KBM-7 (cell line): ENCODE measurements at places on chromosomes 13 and 19.

- DNase-seq, result no peak
These were observed 710 bp upstream of the BTBD2 start for GRCh38 chr19:2016041-2016807.

DNA sequence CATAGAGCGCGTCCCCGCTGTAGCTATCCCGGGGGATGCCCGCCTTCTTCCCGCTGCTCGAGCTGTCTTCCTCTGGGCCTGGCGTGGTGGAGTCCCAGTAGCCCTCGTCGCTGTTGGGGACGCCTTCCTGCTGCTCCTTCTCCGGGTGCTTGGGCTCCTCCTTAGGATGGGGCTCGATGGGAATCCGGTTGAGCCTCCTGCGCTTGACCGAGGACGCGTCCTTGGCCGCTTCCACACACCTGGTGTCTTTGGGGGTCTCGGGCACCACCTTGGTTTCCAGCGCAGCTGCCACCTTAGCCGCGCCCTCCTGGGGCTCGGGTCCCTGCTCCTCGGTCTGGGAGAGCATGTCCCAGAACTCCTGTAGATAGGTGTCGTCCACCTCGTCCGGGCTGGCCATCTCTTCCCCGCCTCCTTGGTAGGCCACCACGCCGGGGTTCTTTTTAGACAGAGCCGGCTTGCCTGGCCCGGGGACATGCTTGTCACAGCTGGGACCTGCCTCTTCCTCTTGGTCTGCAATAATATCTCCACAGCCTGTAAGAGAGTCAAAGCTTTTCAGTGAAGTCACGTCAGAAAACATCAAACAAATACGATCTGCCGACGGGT is 2.0 kb downstream of the AMER2 start:
- DNase-seq, result no peak

DNA sequence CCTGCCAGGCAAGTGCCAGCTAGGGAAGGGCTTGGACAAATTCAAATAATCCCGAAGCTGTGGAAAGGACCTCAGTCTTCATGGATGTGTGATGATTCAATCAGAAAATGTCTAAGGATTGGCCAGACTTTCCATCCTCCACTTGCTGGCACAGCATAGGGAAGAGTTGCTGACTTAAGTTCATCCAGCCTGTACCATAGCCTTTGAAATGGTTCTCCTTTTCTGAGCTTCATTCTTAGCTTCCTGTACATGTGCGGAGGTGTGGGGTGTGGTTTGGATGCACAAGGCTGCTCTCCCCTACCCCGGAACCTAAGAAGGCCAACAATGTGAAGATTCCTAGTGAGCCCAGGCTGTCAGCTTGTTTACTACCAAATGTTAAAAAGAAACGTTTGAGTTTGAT is 959 bp upstream of the IGFL3 start:
- no peak for DNase-seq

DNA sequence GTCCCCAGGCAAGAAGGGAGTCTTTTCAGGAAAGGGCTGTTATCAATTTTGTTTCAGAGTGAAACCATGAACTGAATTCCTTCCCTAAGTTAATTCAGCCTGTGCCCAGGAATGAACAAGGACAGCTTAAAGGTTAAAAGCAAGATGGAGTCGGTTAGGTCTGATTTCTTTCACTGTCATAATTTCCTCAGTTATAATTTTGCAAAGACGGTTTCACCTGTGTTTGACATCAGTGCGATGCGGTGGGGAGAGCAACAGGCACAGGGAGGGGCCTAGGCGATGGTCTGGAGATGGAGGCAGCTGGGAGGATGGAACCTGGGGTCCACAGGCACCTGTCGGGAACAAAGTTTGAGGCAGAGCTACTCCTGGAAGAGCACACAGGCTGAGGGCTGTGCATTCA is 5.9 kb upstream of the ZNF552 start:
- DNase-seq, result no peak

DNA sequence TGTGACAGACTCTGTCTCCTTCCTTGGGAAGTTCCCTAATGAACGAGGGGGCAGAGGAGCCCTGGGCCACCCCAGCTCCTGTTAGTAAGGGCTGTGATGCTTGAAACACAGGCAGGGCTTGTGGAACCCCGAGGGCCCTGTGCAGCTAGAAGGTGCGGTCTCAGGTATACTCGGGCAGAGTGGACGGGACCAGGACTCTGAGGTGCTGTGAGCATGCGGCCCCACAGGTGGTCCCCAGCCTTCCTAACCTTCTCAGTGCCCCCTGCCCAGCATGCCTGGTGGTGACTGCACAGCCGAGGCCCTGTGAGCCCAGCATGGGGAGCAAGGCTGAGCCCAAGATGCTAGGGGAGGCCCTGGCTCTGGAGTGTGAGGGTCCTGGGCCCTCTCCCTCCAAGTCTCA is 4.0 kb upstream of the SIGLEC8 start:
- DNase-seq, result no peak

DNA sequence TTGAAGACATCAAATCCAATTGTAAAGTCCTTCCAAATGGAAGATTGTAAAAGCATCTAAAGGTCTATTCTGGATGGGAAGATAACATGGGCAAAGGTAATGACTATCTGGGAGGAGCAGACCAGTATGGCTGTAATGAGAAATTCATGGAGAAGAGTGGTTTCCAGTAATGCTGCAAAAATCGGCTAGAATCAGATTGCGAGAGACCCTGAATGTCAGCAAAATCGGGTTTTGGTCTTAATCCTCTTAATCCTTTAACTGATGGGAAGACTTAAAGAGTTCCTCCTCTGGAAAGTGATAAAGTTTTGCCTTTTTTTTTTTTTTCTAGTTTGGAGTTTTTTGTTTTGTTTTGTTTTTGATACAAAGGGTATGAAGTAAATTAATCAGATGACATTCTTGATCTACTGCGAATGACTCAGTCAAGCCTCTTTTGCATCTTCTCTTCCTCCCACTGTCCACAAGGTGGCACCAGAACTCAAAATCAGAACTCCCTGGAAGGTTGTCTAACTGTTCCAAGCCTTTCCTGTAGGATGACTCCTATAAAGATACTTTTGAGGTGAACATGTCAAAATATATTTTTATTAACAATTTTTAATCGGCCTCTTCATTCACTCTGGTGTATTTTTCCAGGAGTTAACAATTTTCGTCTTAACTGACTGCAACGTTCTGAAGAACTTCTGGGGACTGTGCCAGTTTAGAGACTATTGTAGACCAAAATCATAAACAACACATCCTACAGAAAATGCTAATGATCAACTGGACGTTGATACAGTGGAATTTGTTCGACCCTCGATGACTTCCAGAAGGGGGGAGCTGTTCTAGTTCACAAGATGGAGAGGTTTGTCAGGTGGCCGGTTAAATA is 213.3 kb upstream of the MIR17HG start:
- peak; percentile 66 for DNase-seq

GRCh38 chr19:50206191-50206590 is 2.8 kb downstream of the MYH14 start:
- no peak for DNase-seq

DNA sequence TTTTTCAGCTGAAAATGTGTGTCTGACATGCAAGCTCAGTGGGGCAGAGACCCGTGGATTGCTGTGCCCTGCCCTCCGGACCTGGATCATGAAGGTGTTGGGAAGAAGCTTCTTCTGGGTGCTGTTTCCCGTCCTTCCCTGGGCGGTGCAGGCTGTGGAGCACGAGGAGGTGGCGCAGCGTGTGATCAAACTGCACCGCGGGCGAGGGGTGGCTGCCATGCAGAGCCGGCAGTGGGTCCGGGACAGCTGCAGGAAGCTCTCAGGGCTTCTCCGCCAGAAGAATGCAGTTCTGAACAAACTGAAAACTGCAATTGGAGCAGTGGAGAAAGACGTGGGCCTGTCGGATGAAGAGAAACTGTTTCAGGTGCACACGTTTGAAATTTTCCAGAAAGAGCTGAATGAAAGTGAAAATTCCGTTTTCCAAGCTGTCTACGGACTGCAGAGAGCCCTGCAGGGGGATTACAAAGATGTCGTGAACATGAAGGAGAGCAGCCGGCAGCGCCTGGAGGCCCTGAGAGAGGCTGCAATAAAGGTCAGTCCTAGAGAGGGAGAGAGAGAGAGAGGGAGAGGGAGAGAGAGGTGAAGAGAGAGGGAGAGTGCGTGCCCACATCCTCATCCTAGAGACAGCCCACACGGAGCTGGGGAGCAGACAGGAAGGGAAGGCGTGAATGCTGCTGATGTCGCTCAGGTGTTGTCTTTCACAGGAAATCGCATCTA is 5.1 kb upstream of the DCUN1D2 start:
- DNase-seq, result peak; percentile 24

- no peak for DNase-seq
These were observed 45.7 kb downstream of the C1QTNF9 start for GRCh38 chr13:24355103-24355502.

DNA sequence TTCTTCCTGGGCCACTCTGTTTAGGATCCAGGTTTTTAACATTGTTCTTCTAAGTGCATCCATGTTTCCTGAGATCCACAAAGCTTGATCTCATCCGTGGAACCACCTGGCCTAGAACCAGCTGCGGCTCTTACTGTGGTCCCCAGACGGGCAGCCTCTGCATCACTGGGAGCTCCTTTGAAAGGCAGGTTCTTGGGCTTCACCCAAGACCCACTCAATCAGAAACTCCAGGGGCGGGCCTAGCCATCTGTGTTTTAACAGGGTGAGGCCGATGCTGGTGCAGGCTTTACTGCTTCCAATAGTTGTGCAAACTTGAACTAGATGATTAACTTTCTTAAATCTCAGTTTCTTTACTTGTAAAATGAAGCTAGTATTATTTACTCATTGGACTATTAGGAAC is 605.7 kb downstream of the FGF9 start:
- no peak for DNase-seq

- peak; percentile 44 for DNase-seq
These were observed 16.2 kb upstream of the AP1M2 start for GRCh38 chr19:10603084-10603872.
